ENCODE measurements at places on chromosomes 4 and X.

GRCh38 chrX:41688835-41689234, at the start of gene GPR34:
Gene GPR34 (plus strand): TSS chrX:41688973. CDS start chrX:41695634, 6,661 bp downstream.
- no peak for DNase-seq

- no peak for DNase-seq
Observed at GRCh38 chr4:165780735-165781134, 92.3 kb upstream of the TLL1 start.

GRCh38 chrX:71492231-71493065, 40.5 kb upstream of the OGT start:
- DNase-seq: peak; percentile 21

- no peak for DNase-seq
Observed at GRCh38 chr4:73485596-73485995, 4.1 kb downstream of the AFM start.

DNA sequence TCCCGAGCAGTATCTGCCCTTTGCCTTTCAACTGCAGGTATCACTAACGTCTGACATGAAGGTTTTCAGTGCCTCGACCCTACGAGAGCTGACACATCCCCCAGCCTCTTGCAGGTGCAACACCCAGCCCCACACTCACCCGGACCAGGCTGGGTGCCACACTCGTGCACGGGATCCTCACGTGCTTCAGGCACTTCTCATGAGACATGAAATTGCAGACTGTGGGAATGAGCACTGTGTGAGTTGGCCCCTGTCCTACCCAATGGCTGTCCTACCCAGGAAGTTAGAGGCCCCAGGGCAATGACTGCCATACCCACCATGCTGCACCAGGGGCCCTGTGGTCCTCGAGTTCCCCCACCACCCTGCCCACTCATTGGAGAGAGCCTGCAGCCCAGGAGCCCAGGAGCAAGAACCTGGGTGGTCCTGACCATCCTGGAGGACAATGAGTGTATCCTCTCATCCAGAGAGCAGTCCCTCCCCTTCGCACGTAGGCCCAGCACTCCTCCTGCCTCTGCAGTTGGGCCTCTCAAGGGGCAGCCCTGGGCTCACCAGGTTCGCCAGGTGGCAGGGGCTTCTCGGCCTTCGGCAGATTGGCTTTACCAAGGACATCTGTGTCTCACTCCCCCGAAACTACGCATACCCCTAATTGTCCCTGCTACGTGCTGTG, 2.4 kb downstream of the DGKQ start:
- DNase-seq: no peak

DNA sequence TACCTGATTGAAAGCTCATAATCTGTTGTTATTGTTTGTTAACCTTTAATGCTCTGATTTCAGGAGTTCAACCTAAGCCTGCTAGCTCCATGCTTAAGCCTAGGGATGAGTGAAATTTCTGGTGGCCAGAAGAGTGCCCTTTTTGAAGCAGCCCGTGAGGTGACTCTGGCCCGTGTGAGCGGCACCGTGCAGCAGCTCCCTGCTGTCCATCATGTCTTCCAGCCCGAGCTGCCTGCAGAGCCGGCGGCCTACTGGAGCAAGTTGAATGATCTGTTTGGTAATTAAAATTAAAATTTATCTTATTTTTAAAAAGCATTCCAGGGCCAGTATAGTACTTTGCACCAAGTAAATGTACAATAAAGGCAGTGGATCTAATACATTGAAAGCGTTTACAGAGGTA, 37.1 kb upstream of the MSANTD1 start:
- DNase-seq: no peak

DNA sequence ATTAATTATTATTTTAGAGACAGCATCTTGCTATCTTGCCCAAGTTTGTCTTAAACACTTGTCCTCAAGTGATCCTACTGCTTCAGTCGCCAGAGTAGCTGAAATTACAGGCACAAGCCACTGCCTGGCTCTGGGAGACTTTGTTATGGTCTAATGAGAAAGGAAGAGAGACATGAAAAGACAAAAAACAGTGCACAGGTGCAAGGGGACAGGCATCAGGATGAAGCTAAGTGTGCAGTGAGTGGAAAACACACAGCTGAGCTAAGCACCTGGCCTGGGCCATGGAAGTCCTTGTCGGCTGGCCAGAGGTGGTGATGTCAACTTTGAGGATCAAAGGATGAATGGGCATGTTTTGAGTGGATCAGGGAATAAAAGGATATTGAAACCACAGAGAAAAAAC, 102.7 kb downstream of the HS3ST1 start:
- DNase-seq: no peak

- DNase-seq: no peak
Observed at GRCh38 chr4:172957216-172957615, 211.4 kb upstream of the GALNT7 start.

DNA sequence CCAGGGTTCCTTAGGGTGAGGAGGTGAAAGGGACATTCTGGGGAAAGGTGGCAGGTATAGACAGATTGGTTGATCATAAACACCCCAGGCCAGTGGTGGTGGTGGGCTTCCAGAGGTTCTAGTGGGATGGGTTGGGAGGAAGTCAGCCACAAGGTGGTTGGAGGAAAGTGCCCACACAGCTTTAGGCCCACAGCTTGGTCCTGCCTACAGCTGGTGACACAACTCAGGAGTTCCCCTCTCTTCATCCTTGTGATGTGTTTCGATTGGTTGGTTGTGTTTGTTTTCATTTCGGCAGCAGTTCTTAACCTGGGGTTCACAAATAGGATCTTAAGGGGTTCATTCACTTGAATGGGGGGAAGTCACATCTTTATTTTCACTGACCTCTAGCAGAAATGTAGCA, 157.0 kb downstream of the TMEM164 start:
- DNase-seq: no peak

DNA sequence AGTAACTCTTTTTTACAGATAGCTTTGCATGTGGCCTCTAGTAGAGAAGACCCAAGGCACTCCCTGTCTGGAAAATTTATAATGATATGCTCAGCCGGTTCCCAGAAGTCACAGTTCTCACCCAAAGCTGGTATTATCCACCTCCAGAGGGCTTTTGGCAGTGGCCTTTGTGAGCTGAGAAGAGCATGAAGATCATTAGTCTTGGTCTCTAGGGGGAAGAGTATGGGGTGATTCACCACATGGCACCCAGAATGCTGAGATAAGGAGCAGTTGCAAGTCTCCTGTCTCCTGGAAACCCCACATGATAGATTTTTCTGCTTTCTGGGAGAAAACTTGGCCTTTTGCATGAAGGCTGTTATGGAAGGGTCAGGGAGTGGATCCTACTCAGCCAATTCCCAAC, 75.4 kb upstream of the PRPS1 start:
- DNase-seq: no peak

- no peak for DNase-seq
Observed at GRCh38 chr4:120314969-120315368, 248.3 kb upstream of the MAD2L1 start.
